ENCODE measurements at places on chromosomes 5 and 9.

- no peak for DNase-seq
Observed at GRCh38 chr9:112819635-112820496, 69.3 kb downstream of the SNX30 start.

GRCh38 chr5:149628221-149628620 lies 46.9 kb downstream of the ARHGEF37 start:
- no peak for DNase-seq

DNA sequence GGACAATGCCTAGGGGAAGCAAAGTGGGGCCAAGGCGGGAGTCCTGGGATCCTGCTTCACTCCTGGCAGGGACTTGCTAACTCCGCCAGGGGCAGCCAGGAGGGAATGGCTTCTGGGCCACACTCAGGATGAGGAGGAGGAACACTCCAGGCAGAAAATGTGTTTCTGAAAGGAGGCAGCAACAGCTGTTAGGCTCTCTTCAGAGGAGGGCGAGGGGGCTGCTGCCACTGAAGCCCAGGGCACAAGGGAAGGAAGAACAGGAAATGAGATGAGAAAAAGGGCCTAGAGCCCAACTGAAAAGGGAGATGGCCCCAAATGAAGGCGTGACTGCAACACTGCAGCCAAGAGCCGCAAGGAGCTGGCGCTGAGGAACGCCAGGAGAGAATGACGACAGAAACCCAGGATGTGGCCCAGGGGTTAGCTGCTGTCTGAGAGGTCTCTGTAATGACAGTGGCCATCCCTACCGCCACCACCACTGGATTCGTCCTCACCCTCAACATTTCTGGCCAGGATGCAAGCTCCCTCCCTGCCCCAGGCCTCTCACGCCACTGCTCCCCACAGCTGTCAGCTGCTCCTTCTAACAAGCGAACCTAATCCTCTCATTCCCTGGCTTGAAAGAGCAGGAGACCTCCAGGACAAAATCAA lies 15.8 kb downstream of the PSMB7 start:
- no peak for DNase-seq

GRCh38 chr5:89315286-89316100 lies 432.5 kb upstream of the MEF2C start:
- DNase-seq = no peak

- no peak for DNase-seq
Observed at GRCh38 chr5:73522989-73523388, 24.7 kb downstream of the BTF3 start.

GRCh38 chr9:70462300-70462699 lies 47.8 kb upstream of the KLF9 start:
- DNase-seq = no peak

DNA sequence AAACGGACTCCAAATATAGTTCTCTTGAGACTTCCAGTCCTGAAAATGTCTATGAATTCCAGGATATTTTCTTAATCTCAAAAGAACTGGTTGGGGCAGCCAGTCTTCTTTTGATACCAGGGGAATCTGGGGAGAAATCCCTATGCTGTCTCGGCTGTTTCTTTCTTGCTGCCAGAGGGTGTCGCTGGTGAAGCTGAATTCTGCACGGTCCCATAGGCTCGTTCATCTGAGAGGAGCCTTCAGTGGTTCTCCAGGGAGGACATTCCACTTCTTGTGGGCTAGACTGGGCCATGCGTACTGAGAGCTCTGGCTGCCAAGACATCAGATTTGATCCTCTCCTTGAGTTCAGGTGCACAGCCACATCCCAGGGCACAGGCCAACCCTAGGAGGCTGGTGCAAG lies 155.0 kb upstream of the CLINT1 start:
- no peak for DNase-seq

GRCh38 chr9:98168153-98168780 lies 24.2 kb downstream of the CORO2A start:
- no peak for DNase-seq

DNA sequence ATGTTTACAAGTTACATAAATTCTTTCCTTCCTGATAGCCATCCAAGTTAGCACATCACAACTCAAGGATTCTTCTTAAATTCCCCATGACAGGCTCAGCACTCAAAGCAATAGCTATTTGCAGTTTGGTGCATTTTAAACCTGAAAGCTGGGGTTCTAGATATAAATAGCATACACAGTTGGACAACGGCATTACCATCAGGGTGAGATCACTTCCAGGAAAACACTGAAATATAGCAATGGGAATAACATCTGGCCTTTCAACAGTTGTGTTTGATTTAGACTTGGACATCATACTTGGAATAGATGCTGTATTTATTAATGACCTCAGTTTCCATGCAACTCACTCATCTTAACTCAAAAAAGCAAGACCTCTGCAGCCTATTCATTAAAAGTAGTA lies 24.7 kb upstream of the LECT2 start:
- no peak for DNase-seq

- no peak for DNase-seq
Observed at GRCh38 chr5:74685979-74686631, 1.1 kb downstream of the HEXB start.

DNA sequence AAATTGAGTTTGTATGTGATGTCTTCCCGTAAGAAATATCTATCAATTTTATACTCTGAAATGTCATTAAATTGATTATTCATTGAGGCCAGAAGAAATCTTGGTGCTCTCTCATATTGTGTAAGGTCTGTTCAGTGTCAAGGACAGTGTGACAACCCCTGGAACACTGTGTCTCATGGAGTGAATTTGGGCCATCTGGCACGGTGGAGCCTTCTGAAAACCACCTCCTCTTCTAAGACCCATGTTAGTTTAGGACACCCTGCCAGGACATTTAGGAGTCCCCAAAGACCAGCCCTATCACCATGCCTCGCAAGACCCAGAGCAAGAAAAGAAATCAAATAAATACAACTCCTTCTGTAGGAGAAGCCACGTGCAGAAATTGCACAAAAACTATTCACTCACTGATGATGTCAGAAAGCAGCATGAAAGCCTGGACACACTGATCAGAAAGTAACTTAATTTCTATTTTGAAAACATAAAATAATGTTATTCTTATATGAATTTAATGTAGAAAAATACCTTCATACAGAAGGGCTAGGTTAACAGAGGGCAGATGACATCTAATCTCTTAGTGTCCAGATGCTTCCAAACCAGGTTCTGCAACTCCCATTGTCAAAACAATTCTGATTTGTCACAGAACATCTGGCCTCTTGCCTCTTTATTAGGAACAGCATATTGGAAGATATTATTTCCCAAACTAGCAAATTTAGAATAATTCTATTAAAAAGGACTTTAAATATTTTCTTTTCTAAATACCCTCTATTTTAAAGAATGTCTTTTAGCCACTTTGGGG lies 298.8 kb downstream of the NR2F1-AS1 start:
- DNase-seq = no peak

- no peak for DNase-seq
Observed at GRCh38 chr5:4953576-4953975, 186.6 kb upstream of the ADAMTS16 start.

GRCh38 chr5:136129445-136129844 lies 3.2 kb upstream of the SMAD5 start:
- no peak for DNase-seq

DNA sequence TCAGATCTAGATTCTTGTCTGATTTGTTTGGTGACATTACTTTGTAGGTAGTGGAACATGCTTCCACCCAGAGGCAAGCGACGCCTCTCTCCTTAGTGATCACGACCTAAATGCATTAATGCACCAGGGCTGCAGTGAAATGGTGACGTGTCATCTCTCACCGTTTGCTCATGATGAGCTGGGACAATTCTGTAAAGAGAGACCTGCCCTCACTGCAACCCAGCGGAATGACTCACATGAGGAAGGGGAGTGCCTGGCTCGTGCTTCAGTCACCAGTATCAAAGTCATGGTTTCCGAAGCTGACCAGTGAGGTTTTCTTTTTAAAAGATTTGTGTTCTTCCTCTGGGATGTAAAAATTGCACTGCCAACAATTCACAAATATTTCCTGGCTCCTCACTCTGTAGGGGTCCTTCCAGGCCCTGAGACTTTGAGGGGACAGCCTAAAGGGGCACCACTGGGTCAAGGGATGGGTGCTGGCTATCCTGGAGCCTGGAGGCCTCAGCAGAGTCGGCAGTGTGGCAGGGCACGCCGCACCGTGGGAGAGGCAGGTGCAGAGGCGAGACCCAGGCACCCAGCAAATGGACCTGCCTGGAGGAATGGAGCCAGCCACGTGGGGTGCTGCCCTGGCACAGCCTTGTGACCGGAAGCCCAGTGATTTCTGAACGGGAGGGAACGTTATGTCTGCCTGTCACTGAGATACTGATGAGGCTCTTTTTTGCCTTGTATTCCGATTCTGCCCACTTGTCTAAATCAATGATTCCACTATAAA lies 17.3 kb downstream of the QSOX2 start:
- DNase-seq = no peak

GRCh38 chr5:145978708-145979107 lies 42.3 kb downstream of the SH3RF2 start:
- no peak for DNase-seq

DNA sequence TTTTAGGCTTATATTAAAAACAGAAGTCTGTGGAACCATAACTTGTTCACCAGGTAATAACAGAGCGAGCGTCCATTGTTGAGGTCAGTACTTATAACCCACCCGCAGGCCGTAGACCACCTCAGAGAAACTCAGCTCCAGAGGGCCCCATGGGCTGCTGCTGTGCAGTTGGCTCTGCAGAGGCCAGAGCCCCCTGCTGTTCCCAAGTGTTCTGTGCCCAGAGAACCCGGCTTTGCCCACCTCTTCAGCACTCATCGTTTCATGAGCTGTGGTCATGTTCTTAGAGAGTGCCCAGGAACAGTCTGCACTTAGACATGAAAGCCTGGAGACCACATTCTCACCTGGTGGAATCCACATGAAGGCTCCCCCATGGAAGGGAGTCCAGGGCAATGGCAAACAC lies 50.4 kb upstream of the SLC2A8 start:
- DNase-seq = no peak

- no peak for DNase-seq
Observed at GRCh38 chr9:108681851-108682590, 173.8 kb downstream of the ACTL7B start.

GRCh38 chr5:114948363-114948762 lies 221.3 kb downstream of the TRIM36 start:
- DNase-seq = no peak

DNA sequence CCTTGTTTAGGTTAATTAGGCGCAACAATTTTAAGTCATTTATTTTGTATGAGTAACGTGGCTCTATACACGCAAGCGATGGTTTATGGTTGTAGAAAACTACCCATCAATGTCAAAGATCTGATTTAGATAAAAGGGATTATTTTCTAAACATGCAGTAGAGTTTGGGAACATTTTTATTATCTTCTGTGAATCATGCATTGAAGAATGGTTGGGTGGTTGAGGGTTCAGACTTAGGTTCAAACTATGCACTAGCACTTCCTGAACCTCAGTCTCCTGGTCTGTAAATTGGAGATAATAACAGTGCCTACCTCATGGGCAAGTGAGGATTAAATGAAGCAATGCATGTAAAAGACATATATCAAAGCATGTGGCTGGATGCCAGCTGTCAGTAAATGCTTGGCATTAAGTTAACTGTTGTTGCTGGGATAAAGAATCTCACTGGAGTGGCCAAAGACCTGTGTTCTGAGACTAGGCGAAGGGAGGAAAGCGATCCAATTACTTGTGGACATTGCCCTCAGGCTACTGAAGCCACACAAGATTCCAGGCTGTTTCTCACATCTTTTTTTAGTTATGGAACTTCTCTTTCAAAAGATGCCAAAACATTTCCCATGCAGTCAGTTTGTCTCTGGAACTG lies 1.1 kb upstream of the OTULINL start:
- no peak for DNase-seq

- no peak for DNase-seq
Observed at GRCh38 chr5:67032921-67033664, 163.5 kb downstream of the CD180 start.

DNA sequence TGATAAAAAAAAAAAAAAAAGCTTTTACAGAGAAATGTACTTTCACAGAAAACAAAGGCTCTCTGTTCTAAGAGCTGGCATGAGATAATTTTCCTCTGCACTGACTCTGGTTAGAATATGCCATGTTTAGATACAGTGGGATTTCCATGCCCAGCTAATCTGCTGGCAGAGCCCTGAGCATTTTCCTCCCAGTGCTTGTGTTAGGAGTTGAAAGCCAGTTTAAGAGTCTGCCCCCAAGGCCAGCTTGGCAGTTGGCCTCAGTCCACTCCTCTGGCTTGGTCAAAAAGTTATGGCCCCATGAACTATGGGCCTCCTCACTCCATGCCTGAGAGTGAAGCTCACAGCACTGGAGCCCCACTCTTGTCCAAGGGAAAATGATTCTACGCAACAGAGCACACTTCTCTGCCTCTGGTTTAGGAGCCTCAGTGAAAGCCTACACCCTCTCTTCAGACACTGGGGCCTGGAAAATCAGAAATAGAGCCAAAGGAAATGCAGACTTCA lies 21.9 kb downstream of the MOCS2 start:
- DNase-seq = no peak

- DNase-seq = no peak
Observed at GRCh38 chr9:135253305-135254004, 166.0 kb downstream of the OLFM1 start.

DNA sequence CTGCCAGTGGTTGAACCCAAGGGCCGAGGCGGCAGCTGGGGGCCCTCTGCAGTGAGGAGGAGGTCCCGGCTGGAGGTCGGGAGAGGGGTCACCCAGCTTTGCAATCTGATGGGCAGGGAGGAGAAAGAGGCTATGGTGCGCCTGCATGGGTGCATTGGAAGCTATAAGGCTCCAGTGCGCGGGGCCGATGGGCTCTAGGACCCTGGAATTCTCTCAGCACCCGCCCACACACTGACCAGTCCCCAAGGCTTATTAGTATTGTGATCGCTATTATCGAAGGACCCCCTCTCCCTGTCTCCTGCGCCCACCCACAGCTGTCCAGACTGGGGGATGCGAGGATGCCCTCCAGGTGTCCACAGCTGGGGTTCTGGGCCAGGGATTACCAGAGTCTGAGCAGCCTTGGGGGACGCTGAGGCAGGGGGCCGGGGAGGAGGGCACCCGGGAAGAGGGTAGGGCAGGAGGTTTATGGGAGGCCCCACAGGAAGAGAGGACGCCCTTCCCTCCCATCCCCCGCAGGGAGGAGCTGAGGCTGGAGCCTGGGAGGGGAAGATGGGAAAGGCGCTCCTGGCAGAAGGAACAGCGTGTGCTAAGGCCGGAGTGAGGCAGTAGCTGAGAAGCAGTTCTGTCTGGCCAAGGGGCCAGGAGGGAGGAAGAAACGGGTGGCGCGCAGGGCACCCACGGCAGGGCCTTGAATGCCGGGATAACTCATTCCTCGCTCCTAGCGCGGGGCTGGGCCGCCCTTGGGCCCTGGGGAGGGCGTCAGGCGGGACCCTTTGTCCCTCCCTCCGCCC lies 24.2 kb downstream of the C9orf50 start:
- no peak for DNase-seq

GRCh38 chr5:86974955-86975354 lies 292.7 kb upstream of the RASA1 start:
- DNase-seq = no peak

- no peak for DNase-seq
Observed at GRCh38 chr5:150500905-150501304, 7.0 kb upstream of the NDST1 start.

- DNase-seq = no peak
Observed at GRCh38 chr5:101306391-101307137, 403.5 kb upstream of the ST8SIA4 start.
